ENCODE measurements at places on chromosomes 7 and 10.

- no peak for DNase-seq
These were observed 99.1 kb upstream of the JCAD start for GRCh38 chr10:30158325-30158960.

GRCh38 chr10:75208181-75208580 is 2.4 kb upstream of the VDAC2 start:
- no peak for DNase-seq

- DNase-seq = no peak
These were observed 141.0 kb downstream of the PLXNA4 start for GRCh38 chr7:132435016-132435990.

- no peak for DNase-seq
These were observed 152.4 kb downstream of the IMMP2L start for GRCh38 chr7:111409714-111410422.

DNA sequence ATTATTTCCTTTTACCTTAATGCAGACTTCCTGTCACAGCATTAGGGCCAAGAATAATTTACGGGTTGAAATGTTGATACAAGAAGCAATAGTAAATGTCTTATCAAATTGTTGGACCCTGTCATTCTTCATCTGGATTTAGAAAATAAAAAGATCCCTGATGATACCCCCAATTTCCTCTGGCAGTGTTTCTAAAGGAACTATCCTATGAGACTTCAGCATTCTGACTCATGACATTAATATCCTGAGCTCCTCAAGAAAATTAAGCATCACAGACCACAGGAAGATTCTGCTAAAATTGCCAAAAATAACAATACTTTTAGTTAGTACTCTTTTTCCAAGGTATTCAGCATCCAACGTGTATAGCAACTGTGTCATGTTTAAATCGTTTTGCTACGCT is 490.5 kb upstream of the ANKRD30A start:
- DNase-seq = no peak

GRCh38 chr10:24027107-24027506 is 181.8 kb upstream of the KIAA1217 start:
- DNase-seq = no peak

GRCh38 chr7:130943981-130944380 is 210.0 kb upstream of the KLF14 start:
- no peak for DNase-seq

GRCh38 chr10:100725869-100726426 is 19.4 kb upstream of the PAX2 start:
- DNase-seq = no peak

GRCh38 chr7:106671160-106671559 is 10.2 kb upstream of the CCDC71L start:
- no peak for DNase-seq

DNA sequence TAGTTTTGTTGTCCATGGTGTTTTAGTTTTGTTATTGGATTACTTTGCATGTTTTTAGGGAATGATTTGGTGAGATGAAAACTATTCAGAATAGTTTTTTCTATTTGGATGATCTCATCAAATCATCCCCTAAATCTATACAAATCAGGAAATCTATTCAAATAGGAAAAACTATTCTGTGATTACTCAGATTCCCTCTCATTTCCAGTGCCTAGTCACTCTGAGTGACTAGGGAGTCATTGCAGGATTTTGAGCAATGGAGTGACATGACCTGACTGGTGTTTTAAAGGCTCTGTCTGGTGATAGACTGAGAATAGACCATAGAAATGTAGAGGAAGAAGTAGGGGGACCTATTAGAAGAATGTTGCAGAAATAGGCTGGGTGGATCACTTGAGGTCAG is 72.4 kb downstream of the TPST1 start:
- no peak for DNase-seq

DNA sequence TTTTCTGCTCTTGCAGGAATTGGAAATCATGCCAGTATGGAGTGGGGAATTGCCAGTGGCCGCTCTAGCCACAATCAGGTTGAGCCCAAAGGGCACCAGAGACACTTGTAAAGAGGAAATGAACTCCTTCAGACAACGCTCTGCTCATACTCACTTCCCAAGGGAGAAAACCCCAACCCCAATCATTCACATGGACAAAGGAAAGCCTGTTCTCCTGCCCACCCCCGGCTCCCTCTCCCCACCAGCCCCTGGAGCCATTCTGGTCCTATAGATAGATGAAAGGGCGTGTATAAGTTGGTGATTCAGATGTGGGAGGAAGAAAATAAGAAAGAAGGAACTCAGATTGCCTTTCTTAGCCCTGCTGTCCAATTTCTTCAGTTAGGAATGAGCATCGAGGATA is 57.4 kb downstream of the GFRA1 start:
- no peak for DNase-seq

DNA sequence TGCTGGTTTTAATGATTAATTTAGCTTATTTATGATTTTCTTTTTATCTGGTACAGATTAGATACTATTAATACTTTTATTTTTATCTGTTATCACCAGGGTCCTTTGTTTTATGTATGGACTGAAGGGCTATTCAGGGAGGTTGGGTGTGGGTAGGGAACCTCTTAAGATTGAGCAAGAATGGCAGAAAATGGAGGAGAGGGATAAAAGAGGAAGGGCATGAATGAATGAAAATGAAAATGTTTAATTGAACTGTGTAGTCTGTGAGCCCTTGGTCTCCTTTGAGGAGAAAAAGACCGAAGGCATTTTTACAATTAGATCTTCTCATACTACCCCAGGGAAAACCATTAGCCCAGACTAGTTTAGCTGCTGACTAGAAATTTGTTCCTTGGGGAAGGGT is 93.1 kb downstream of the CDK14 start:
- DNase-seq = no peak

GRCh38 chr7:3037259-3037658 is 6.4 kb downstream of the CARD11 start:
- DNase-seq = no peak

DNA sequence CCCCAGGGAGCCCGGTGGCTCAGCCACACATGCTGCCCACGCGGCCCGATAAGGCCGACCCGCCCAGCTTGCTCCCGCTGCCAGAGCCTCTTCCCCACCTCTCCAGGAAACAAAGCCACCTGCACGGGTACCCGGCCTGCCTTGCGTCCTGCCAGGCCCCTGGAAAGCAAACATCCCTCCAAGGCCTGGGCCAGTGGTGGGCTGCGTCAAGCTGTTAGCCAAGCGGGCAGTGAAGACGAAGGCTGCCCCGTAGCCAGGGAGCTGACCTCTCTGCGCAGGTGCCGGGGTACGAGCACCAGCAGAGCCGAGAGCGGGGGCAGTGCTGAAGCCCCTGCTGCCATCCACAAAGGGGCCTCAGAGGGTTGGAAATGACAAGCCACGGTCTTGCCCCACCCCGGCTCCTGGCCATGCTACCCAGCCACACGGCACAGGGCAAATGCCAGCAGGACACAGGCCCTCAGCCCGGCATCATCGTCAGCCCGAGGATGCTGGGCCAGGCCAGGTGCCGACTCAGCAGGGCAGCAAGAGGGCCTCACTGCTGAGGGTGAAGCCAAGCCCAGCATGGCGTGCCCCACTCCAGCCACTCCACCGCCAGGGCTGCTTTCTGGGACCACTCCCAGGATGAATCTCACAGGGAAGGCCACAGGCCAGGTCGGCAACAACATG is 140.0 kb downstream of the PTPRN2 start:
- DNase-seq = no peak

DNA sequence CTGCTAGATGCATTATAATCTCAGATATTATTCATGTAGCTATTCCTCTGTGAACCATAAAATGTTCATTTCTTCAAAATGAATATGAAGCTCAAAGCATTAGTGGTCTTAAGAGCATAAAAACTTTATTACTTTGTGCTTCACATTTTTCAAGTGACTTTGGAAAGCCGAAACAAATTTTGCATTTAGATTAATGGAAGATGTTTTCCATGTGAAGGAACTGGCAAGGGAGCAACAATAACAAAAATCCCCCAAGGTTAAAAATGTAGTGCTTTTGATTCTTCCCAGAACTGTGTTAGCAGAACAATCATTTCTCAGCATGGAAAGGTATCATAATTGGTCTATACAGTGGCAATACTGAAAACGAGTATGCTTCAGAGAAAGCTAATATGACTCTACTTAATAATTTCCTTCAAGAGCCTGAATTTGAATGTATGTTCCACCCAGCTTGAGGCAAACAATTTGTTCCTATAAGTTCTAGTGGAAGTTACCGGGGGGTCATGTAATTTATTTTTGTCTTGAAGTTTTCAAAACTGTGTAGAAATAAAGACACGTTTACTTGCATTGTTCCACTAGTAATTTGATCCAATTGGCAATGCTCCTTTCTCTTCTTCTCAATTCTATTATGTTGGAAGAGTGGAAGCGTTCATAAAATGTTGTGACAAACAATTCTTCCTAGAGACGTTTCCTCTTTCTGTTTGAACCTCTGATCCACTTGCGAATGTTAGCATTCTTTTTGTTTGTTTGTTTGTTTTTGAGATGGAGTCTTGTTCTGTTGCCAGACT is 665.4 kb downstream of the AUTS2 start:
- DNase-seq = no peak

- no peak for DNase-seq
These were observed 175.4 kb downstream of the SKAP2 start for GRCh38 chr7:26688936-26689506.

GRCh38 chr10:106707657-106708056 is 456.8 kb downstream of the SORCS1 start:
- no peak for DNase-seq

DNA sequence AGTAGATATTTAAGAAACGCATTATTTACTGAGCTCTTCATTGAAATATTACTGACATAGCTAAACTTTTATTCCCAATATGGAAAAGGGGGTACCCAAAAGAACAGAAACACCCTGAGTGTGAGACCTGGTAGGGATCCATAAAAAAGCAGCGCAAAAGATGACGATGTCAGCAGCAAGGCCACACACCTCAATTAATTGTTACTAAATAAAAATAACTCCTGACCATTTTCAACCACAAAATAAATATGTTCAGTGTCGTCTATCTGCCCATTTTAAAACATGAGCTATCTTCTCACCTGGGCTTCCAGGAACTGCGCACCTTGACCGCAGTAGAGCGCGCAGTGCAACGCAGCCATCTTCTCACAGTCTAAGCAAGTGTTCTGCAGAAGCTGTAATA is 61.2 kb downstream of the GSAP start:
- no peak for DNase-seq

DNA sequence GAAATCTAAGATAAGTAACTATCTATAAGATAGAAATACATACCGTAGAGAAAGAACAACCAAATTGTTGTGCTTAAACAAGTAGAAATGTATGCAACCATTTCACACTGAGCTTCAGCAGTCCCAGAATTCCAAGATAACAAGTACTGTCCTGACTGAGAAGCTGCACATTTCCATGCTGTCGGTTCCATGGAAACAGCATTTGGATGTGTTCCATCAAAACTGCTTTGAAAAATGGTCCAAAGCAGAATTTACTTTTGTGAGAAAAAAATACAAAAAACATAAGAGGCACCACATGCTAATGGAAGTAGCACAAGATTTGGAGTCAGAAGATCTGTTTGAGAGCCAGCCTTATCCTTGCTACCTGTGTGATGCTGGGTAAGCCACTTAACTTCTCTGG is 92.6 kb downstream of the MTERF1 start:
- DNase-seq = no peak

DNA sequence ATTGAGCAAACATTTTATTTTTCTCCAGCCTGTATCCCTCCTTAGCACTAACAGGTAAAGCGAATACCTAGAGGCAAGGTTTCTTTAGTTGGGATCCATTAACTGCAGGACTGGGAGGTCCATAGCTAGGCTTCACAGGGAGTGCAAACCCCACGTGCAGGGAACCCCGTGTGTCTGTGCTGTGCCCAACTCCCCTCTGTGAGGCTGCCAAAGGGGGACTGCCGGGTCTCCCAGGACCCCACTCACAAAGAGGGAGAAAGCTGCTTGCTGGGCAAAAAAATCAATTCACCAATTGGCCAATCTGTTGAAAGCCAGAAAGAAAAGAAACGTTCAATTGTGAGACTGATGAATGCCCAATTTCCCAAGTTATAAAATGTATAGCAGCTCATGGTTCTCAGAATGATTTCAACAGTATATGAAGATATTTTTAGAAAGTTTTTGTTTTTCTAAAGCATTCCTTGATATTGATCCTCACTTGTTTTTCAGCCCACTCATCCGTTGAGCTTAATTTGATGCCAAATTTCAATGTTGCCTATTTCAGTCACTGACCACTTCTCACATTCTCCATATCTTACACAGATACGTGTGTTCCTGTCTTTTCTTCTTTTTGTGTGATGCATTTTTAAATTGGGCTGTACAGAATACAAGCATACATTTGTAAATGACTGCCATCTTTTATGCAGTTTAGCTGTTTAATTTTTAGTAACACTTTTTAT is 202.7 kb upstream of the PRSS58 start:
- no peak for DNase-seq

DNA sequence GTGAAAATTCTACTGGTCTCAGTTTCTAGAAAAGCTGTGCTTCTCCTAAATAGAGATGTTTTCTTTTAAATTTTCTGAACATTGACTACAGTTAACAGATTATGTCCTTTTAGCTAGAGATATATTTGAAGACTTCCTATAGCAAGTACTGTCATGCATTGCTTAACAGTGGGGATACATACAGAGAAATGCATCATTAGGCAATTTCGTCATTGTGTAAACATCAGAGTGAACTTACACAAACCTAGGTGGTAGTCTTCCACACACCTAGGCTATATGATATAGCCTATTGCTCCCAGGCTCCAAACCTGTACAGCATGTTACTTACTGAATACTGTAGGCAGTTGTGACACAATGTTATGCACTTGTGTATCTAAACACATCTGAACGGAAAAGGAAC is 28.5 kb downstream of the PIK3CG start:
- no peak for DNase-seq

- DNase-seq = no peak
These were observed 97.0 kb upstream of the ODAD2 start for GRCh38 chr10:28095791-28096378.

DNA sequence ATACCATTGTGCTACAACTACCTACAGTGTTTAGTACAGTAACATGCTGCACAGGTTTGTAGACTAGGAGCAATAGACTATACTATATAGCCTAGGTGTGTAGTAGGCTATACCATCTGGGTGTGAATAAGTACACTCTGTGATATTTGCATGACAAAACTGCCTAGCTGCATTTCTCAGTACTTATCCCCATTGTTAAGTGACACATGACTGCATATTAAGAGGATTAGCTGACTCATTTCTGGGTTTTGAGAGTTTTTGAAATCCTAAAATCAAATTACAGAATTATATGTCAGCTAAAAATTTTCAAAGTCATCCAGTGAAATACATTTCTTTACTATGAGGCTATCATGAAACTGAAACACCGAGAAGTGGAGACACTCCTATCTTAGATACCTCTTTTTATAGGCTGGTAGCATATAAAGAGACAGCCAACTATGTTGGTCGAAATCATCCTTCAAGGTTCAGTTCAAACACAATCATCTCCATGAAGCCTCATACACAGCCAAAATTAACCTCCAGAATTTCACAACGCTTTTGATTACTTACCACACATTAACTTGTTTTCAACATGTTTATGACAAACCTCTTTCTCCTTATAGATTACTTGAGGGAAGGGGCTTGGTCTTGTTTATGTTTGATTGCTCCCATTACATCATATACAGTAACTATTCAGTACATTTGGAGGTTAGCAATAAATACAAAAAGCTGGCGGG is 89.8 kb upstream of the ANK3 start:
- DNase-seq = no peak

GRCh38 chr7:94001396-94001795 is 2.8 kb downstream of the BET1 start:
- DNase-seq = no peak

GRCh38 chr10:100101192-100102076 is 19.8 kb upstream of the CPN1 start:
- DNase-seq = no peak

- no peak for DNase-seq
These were observed 153.0 kb downstream of the PLCE1 start for GRCh38 chr10:94146746-94147145.

GRCh38 chr7:31687024-31687748 is at the start of gene PPP1R17:
PPP1R17 (plus strand) TSS chr7:31687215; CDS start chr7:31692442, 5,227 bp downstream.
- no peak for DNase-seq
